Stimulated activated CD4-positive, alpha-beta T cell treated with anti-CD3 and anti-CD28 coated beads, Interleukin-12 subunit alpha, Interleukin-12 subunit beta, amount 100 ng/mL, for 48 hours (primary cell): ENCODE measurements at places on chromosomes 2 and 18.

GRCh38 chr2:30978854-30979253 is 159.4 kb downstream of the GALNT14 start:
- DNase-seq, result no peak

DNA sequence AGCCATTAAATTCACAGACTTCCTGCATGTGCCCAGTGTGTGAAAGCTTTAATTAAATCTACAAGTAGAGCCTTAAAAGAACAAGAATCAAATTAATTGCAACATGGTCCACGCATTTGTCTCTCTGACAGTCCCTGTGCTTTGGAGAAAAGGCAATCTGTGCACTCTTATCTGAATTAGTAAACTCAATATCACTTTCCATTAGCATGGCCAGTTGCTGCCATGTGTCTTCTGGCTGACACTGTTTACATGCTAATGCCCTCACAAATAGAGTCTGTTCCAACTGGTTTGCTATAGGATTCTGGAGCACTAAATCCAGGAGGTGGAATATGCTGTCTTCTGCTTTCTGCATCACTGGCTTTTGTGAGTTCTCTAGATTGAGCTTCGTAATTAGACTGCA is 434.5 kb upstream of the RAB12 start:
- DNase-seq, result no peak

- no peak for DNase-seq
These were observed 66.7 kb downstream of the FECH start for GRCh38 chr18:57519668-57520424.

- no peak for DNase-seq
These were observed 143.3 kb upstream of the KLHL29 start for GRCh38 chr2:23241611-23242245.

- DNase-seq, result no peak
These were observed 78.0 kb upstream of the PNPT1 start for GRCh38 chr2:55771612-55772011.

DNA sequence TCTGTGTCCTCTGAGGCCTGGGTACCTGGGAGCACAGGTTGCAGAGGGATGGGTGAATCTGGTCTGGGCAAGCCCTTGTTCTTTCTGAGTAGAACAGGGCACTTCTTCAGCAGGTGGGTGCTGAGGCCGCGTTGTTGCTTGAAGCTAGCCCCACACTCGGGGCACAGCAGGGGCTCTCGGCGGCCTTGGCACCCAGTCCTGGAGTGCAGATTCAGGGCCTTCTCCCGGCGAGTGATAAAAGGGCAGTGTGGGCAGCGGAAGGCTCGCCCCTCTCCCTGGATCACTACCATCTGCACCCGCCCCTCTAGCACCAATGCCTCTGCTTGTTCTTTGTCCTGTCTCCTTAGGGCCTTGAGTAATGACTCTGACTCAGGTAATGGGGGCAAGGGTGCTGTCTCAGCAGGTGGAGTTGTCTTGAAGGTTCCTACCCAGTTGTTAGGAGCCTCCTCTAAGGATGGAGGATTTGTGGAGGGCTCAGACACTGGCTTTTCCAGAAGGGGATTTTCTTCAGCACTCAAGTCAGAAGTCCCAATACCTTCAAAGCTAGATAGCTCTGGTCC is 15.6 kb downstream of the ZNF142 start:
- DNase-seq, result no peak

DNA sequence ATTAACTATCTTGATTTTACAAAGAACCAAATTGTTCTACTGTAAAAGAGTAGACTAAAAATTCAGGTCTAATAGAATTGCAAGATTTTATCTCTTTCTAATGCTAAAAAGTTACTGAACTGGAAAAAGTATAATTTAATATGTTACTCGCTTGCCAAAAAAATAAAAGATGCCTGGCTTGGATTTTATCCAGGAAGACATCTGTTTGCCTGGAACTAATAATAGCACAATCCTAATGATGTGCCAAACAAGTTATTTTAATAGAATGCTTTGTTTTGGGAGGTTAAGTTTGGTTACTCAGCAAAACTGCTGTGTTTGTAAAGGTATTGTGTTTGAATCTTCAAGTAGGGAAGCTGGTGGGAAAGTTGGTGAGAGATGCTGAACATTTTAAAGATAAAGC is 19.4 kb upstream of the ZSWIM2 start:
- DNase-seq, result no peak
